ENCODE measurements at places on chromosomes 6 and 20. TPM values are rescaled to one million over a fixed set of nuclear protein-coding genes. Genes with fewer than 3 reads are reported as not detected.

Gene GSTA3
- not detected for total RNA-seq

Gene HDGFL1
- not detected for total RNA-seq

Gene ETV7
- 1.7 TPM for total RNA-seq

Gene NUS1
- total RNA-seq, result 15.7 TPM

Gene ULBP2
- 21.4 TPM for total RNA-seq

Gene CCN5
- not detected for total RNA-seq

Gene COL19A1
- total RNA-seq, result not detected

Gene MTFR2
- 11.3 TPM for total RNA-seq

Gene F13A1
- not detected for total RNA-seq

Gene NOX3
- total RNA-seq, result not detected

Gene PRDM13
- total RNA-seq, result not detected

Gene MICB
- total RNA-seq, result 19.6 TPM

Gene CRISP3
- total RNA-seq, result not detected

Gene ABRACL
- total RNA-seq, result 183 TPM

Gene FOXA2
- not detected for total RNA-seq

Gene TMEM74B
- total RNA-seq, result 1.4 TPM

Gene GABRR1
- total RNA-seq, result not detected

Gene NKX2-2
- total RNA-seq, result not detected

Gene NT5E
- total RNA-seq, result 258 TPM

Gene EGFL8
- 2.3 TPM for total RNA-seq

Gene PGC
- not detected for total RNA-seq

Gene SLPI
- not detected for total RNA-seq

Gene HLA-DQA1
- not detected for total RNA-seq

Gene COL10A1
- total RNA-seq, result not detected

Gene SPEF1
- total RNA-seq, result not detected

Gene WFDC2
- total RNA-seq, result not detected

Gene FBXO5
- total RNA-seq, result 22.9 TPM

Gene FUT9
- total RNA-seq, result not detected

Gene TOX2
- 31.3 TPM for total RNA-seq

Gene APCDD1L
- total RNA-seq, result not detected

Gene DDX27
- total RNA-seq, result 16.0 TPM

Gene SLC17A2
- total RNA-seq, result not detected

Gene SLC22A23
- total RNA-seq, result 6.9 TPM

Gene MUC21
- total RNA-seq, result not detected

Gene C4B
- total RNA-seq, result 0.33 TPM
